ENCODE measurements at places on chromosomes 11 and 22.

DNA sequence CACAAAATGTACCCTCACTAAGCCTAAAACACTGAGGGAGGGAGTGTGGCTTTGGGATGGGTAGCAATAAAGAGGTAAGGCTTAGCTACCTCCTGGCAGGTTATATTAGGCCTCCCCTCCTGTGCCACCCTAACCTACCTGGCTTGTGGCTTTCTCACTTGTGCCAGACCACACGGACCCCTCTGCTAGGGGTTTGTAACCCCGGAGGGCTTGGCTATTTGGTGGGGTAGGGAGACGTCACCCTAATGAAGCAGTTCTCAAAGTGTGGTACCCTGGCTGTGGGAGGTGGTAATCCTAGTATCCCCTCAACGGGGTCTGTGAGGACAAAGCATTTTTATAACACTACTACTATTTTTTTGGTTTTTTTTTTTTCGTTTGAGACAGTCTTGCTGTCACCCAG lies 9.0 kb upstream of the MCM5 start:
- no peak for DNase-seq

- DNase-seq: no peak
These were observed 20.3 kb downstream of the PARVG start for GRCh38 chr22:44200855-44201550.

DNA sequence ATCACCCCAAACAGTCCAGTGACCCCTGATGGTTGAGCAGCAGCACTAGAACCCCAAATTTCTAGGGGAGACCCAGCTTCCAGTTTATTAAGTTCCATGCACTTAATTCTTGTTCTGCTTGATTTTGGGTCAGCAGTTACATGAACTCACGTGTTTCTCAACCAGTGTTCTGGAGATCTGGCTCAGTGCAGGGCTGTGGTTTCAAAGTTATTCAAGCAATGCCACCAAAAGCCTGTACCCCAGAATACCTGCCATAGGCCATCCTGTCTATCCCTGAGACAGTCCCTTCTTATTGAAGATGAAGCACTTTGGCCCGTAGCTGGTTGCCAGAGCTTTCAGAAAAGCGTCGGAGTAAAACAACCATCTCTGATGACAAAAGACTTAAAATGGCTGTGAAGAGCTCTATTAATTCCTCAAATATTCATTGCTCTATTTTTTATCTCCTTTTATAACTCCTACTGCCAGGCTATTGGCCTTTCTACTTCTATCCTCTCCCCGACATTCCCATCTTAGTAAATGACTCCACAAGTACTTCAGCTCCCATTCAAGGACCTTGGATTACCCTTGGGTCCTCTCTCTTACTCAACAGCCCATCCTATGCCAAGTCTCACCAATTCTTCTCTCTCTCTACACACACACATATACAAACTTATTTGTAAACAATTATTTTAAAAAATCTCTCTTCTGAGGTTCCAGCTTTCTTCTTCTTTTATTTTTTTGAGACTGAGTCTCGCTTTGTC lies 18.0 kb upstream of the VPREB1 start:
- DNase-seq: no peak

DNA sequence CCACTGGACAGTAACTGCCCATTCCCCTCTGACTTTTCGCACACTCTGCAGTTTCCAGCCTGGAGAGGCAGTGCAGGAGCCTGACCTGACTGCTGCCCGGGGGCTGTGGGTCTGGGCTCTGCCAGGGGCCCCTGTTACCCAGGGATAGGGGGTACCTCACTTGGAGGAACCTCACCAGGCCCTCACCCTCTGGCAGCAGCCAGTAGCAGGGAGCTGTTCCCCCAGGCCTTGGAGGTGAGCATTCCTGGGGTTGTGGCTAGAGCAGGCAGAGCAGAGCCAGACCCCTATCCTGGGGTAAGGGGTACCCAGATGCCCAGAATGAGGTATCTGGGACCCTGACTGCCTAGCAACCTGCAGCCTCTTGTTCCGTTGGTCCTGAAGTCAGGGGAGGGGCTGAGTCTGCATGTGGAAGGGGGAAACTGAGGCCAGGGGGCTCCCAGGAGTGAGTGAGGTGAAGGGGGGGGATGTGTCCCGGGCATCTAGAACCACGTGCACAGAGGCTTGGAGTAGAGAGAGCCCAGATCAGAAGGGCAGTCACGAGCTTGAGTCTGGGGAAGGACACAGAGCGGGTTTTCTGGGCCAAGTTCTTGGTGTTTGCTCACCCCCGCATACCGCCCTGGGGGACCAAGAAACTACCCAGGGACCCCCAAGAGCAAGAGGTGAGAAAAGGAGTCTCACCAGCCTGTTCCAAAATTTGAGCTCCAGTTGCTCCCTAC lies 43.9 kb upstream of the ACCSL start:
- DNase-seq: no peak

GRCh38 chr22:23549198-23549595 lies 30.9 kb downstream of the IGLL1 start:
- DNase-seq: no peak

DNA sequence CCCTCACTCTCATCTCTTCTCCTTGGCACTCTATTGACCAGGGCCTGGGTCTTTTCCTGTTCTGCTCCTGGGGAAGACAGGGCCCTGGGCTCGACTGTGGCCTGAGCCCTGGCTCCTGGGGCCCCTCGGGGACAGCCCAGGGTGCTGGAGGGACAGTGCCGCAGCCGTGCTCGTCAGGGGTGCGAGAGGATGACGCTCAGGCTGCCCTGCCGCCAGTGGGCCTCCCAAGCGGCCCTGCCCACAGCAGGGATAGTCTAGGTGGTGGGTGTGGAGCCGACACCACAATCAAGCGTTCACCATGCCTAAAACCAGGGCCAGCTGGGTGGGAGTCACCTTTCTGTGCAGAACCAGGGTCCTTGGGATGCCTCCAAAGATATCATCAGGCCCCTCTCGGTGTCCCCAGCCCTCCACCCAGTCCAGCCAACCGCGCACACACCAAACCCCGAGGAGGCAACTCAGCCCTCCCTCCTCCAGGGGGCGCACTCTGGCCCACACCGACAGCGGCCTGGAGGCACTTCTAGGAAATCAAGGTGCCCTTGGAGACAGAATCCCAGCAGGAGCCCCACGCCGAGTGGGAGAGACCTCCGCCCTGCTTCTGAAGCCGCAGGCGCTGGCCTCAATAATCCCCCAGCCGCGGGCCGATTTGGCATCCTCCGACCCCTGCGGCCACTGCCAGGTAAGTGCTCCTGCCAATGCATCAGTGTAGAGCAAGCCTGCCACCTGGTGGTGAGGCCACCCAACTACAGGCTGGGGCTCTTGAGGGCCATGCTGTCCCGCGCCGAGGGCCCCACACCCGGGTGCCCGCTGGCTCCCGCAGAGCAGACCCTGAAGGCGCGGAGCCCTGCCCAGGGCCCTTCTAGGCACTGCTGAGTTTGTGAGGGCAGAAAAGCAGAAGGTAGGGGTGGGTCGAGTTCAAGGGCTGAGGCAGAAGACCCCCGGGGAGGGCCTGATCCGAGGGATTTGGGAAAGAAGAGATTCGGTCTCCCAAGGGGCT lies 496.4 kb downstream of the BUD13 start:
- no peak for DNase-seq

All from BJ (cell line).